ENCODE measurements at places on chromosomes 4 and X. TPM values are rescaled to one million over a fixed set of nuclear protein-coding genes. Genes with fewer than 3 reads are reported as not detected.

MAGEB18 gene
- polyA plus RNA-seq = not detected

EVC2 gene
- polyA plus RNA-seq = 1.1 TPM

RBPJ gene
- polyA plus RNA-seq = 32.0 TPM

SLC6A8 gene
- 56.7 TPM for polyA plus RNA-seq

UNC5C gene
- not detected for polyA plus RNA-seq

RAI2 gene
- polyA plus RNA-seq = not detected

TXK gene
- 0.12 TPM for polyA plus RNA-seq

KLHL15 gene
- polyA plus RNA-seq = 1.9 TPM

TSPAN6 gene
- polyA plus RNA-seq = 19.2 TPM

MAOA gene
- polyA plus RNA-seq = 69.7 TPM

ADAMTS3 gene
- 0.03 TPM for polyA plus RNA-seq

RNF212 gene
- 0.28 TPM for polyA plus RNA-seq

PF4V1 gene
- polyA plus RNA-seq = not detected

EDNRA gene
- polyA plus RNA-seq = 7.8 TPM

PHOX2B gene
- not detected for polyA plus RNA-seq

FREM3 gene
- not detected for polyA plus RNA-seq

PAGE4 gene
- not detected for polyA plus RNA-seq

ADGRG4 gene
- polyA plus RNA-seq = not detected

SYN1 gene
- 0.07 TPM for polyA plus RNA-seq

DDX53 gene
- polyA plus RNA-seq = not detected

GDPD2 gene
- 22.1 TPM for polyA plus RNA-seq

ABHD18 gene
- 4.6 TPM for polyA plus RNA-seq

CT45A10 gene
- polyA plus RNA-seq = not detected

PTCHD1 gene
- not detected for polyA plus RNA-seq

GLOD5 gene
- polyA plus RNA-seq = not detected

TLR8 gene
- not detected for polyA plus RNA-seq

EDA gene
- polyA plus RNA-seq = 0.75 TPM

ABCG2 gene
- polyA plus RNA-seq = 3.4 TPM

TMEM271 gene
- polyA plus RNA-seq = not detected

MAGEA1 gene
- not detected for polyA plus RNA-seq

Data from keratinocyte (primary cell).